Fibroblast of skin of left biceps (primary cell): ENCODE measurements at places on chromosomes 7 and 10.
A peak's percentile ranks its signal among the peaks of the same experiment; 100 is the strongest.

DNA sequence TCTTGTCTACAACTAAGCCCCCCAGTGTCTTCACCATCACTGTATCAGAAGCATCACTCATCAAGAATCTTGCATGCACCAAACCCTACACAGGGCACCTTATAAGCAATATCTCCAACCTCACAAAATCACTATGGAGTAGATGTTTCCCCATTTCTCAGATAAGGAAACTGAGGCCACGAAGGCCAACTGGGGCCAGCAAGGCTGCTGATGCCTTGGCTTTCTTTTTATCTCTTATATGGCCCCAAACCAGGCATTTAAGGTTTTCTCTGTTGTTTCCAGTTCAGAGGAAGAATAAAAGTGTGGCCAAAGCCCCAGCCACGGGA lies 47.3 kb upstream of the NPFFR1 start:
- no peak for DNase-seq

GRCh38 chr7:127961786-127962453 lies 69.3 kb downstream of the LRRC4 start:
- DNase-seq = no peak

- peak; percentile 9 for DNase-seq
Measured at GRCh38 chr10:7544203-7544602, 122.6 kb downstream of the ITIH5 start.

GRCh38 chr7:158431941-158432347 lies 155.7 kb downstream of the PTPRN2 start:
- peak; percentile 9 for DNase-seq

DNA sequence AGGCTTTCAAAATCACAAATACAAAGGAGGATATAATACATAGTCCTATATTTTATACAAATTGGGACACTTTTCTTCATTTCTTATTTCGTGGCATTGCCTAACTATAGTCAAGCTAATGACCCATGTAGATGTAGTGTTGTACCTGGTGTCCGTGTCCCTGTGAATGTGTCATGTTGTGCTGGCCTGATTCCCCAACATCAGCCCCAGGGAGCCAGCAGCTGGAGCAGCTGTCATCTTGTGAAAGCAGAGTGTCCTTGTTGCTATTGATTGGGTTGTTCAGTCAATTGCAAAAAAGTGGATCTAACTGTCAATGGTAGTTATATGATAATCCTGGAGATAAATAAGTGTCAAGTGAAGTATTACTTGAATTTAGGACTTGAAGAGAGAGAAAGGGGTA lies 86.3 kb downstream of the KAT6B start:
- no peak for DNase-seq

DNA sequence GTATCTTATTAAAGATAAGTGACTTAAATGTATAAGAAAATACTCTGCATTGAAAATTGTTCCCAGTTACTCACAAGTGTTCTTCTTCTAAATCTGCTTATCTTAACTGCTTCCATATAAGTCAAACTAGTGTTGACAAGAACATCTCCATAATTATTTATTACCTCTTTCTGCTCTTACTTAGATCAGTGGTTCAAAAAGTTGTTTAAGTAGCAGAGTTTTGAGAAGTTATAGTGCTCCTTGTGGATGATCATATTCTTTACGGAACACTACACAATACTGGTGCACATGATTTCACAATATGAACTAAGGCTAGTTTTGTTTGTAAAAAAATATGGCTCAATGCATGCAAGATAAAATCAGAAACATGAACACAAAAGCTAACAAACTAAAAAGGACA lies 168.4 kb downstream of the SEMA3D start:
- no peak for DNase-seq

GRCh38 chr7:52107355-52107754 lies 790.7 kb upstream of the COBL start:
- DNase-seq = no peak

DNA sequence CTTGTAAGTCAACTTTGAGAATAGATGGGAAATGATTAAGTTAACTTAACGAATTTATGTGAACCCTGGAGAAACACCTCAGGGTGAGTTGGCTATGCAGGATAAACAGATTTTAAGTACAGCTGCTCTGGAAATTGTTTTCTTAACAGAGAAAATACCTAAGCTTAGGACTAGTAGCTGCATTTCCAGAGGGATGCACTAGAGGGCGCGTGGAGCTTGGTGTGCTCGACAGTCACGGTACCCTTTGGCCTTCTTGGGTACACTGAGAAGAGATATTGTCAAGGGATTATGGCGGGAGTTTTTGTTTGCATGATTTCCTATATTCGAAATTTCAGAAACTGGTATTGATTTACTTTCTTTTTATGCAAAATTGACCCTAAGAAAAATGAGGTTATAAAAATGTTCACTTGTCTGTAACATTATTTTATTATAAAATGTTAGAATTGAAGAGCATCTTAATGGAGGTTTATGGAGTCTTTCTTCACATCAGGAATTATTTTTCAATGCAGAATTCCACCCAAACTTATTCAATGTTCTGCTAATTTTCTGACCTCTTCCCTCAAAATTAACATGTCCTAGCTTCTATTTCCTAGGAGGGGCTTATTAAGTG lies 58.4 kb upstream of the MYO3A start:
- peak; percentile 15 for DNase-seq

DNA sequence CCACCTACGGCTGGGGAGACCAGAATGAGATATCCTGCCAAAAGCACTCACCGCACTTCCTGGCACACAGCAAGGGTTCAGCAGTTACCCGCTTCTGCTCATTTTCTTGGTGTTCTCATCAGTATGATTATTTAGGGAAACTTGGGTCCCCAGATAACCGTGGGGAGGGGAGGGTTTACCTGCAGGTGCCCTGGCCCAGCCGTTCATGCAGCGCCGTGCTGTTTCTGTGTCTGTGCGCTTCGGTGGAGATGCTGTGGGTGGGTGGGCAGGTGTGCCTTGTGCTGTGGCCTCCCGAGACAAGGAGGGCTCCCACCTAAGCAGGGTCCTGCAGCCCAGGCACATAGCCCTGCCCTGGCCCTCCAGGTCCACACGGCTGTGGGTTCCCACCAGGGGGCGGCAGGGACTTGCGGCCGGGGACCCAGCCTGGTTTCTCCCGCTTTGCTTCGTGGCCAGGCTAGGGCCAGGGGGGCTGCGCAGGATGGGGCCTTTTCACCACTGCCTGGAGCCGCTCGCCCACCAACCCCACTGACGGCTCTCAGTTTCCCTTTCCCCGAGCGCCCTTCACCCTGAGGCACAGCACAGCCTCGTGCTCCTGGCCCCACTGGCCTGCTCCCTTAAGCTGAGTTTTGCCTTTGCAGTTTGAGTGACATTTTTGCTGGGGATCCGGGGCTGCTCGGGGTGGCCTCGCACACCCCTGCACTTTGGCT lies 78.5 kb downstream of the LHPP start:
- DNase-seq = no peak

DNA sequence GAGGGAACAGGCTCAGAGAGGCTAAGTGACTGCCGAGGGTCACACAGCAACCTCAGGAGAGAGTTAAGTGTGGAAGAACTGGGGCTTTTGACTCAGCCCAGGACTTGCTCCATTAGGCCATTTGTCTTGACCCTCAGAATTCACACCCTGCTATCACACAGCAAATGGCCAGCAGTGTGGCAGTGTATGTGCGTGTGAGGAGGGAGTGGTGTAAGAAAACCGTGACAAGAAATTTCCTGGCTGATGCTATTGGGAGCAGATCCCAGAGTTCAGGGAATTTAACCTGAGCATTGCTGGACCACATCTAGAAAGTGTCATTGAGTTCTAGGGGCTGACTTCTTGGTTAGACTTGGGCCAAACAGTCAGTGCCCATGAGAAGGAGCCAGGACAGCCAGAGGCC lies 18.4 kb downstream of the VWA2 start:
- DNase-seq = no peak

- no peak for DNase-seq
Measured at GRCh38 chr7:17153536-17153935, 144.9 kb upstream of the AHR start.

GRCh38 chr7:4260867-4261600 lies 421.1 kb upstream of the FOXK1 start:
- DNase-seq = no peak

GRCh38 chr7:35676211-35676610 lies 18.7 kb downstream of the HERPUD2 start:
- no peak for DNase-seq

DNA sequence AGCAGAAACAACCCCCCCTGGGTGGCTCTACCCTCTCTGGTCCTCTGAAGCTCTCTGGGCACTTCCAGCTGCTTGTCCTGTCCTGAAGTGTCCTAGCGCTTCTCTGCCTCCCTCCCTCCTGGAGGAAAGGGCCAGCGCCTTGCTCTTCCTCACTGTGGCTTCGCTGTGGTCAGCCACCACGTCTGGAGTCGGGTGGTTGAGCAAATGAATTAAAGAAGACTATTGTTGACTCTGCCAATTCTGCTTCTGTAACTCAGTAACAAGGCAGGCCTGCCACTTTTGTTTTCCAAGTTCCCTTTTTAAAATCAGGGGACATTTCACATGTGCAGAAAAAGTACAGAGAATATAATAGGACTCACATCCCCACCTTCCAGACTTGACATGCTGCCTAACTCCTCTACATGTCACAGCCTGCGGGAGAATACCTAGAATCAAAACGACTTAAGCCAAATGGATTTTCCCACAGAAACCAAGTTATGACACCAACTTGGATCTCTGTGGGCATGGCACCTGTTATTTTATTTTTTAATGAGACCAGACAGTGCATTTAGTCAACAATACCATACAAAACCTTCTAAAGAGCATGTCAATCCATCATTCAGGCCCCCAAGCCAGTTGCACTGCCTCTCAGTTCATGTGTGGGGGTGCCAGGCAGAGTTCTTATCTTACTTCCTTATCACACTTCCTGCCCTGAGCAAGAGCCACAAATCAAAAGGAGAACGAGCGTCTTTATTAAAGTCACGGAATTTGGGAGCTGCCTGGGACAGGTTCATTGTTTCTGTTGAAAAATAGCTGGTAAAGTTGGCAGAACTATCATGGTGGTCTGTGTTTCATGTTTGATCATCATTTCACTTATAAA lies 6.8 kb downstream of the FFAR4 start:
- no peak for DNase-seq

DNA sequence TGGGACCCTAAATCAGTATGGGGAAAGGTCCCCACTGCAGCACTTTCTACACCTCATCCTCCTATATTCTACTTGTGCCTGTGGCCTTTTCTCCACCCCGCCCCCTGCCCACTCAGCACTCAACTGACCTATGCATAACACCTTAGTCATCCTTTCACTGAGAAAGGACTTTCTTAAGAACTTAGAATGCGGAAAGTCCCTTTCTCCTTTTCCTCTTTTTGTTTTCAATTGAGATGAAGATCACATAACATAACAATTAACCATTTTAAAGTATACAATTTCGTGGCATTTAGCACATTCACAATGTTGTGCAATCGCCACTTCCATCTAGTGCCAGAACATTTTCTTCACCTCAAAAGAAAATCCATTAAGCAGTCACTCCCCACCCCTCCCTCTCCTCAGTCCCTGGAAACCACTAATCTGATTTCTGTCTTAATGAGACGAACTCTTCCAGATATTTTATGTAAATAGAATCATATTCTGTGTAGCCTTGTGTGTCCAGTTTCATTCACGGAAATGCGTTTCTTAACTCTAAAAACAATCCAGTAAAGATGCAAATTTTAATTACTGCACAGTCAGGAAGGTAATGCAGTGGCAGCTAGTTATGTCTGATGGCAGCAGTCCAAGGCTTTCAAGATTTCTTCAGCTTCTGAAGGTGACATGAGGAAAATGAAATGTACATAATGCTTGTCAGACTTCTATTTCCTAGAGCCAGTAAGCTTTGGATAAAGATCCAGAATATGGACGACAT lies 41.7 kb downstream of the FAS start:
- DNase-seq = peak; percentile 68

- no peak for DNase-seq
Measured at GRCh38 chr10:30190577-30191552, 131.5 kb upstream of the JCAD start.

- no peak for DNase-seq
Measured at GRCh38 chr7:111783854-111784253, 221.6 kb upstream of the IMMP2L start.

- peak; percentile 50 for DNase-seq
Measured at GRCh38 chr10:28661035-28661434, 16.3 kb upstream of the BAMBI start.

DNA sequence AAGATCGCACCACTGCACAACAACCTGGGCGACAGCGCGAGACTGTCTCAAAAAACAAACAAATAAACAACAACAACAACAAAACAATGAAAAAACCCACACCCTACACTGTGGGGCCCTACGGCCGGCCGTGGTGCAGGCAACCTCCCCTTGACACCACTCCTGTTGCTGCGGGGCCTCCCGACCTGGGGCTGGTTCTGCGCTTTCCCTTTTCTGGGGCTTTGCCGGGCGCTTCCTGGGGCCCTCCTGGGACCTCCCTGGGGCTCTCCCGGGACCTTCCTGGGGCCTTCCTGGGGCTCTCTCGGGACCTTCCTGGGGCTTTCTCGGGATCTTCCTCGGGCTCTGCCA lies 46.6 kb downstream of the INSIG1 start:
- no peak for DNase-seq

GRCh38 chr7:127353897-127354296 lies 38.6 kb downstream of the ZNF800 start:
- no peak for DNase-seq

GRCh38 chr7:71733107-71733870 lies 601.3 kb downstream of the GALNT17 start:
- DNase-seq = no peak
